Stimulated activated CD4-positive, alpha-beta T cell treated with anti-CD3 and anti-CD28 coated beads, Interleukin-1b, Interleukin-23, amount 100 ng/mL, for 1 hour (primary cell): ENCODE measurements at places on chromosomes 7 and 10.

DNA sequence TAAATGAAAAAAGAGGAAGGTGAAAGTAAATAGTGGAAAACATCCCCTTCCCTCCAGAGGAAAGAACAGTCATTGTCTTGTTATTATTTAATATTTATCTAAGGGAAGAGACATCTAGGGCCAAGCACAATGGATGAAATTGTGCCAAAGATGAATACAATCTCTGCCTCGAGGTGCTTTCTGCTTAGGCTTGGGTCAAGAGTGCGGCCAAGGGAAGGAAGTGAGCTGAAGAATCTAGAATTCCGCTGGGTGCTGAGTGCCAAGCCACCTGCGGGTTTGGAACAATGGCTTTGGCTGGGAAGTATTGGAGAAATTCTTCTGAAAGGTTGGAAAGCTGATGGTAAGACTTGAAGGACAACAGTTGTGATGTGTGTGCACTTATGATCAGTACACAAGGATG, 531.3 kb upstream of the FZD8 start:
- no peak for DNase-seq

- DNase-seq = no peak
These were observed 198.6 kb downstream of the TRIL start for GRCh38 chr7:28759475-28759971.

DNA sequence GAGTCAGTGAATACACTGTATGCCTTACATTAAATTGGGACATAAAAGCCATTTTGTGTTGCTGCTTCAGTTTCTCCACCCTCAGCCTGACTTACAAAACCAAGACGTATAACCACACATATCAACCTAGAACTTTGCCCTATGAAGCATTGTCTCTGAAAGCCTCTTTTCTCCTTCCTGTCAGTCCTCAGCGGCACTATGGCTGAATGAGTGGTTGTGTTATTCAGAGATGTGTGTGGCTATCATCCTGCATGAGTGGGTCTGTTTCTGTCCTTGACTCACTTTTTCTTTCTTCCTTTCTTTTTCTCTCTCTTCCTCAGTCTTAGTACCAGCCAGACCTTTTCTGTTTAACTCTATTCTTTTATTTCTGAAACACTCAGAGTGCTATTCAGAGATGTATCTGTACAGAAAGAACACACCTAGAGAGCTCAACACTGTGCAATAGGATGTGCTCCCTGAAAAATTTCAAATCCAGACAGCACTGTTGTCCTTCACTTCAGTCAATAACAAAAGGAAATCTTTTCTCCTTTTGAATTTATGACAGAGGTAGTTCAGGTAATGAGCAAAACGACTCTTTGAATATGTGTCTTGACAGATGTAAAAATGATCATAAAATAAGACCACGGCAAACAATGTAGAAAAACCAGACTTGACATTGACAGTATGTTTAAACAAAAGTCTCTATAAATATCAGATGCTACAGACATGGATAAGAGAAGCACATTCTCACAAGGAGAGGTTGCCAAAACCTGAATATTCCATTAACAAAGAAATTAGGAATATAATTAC, 163.3 kb upstream of the FEZF1 start:
- DNase-seq = no peak

DNA sequence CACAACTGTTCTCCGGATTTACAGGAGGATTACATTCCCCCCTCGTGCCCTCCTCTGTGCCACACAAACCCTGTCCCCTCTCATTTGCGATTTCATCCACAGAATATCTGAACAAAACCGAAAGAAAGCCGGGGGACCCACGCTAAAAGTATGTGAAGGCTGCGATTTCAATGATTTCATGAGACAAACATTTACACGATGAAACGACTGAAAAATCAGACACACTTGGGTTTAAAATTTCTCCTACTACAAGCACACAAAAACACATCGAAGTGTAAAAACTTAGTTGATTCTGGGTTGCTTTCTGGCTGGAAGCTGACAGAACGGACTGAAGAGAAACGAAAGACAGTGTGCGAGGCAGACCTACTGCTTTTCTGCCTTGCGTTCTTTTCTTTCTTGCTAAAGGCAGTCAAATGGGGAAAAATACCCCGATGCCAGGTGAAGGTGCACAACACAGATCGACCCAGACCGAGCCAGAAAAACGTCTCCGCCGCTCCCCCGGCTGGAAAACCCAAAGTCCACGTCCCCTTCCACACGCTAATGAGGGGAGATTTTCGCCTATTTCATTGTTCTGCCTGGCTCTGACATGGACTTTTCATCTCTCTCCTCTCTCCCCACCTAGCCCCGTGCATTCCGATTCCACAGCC, 1.2 kb downstream of the HIPK2 start:
- DNase-seq = no peak

- DNase-seq = no peak
These were observed 99.6 kb upstream of the DIP2C start for GRCh38 chr10:788796-789748.

DNA sequence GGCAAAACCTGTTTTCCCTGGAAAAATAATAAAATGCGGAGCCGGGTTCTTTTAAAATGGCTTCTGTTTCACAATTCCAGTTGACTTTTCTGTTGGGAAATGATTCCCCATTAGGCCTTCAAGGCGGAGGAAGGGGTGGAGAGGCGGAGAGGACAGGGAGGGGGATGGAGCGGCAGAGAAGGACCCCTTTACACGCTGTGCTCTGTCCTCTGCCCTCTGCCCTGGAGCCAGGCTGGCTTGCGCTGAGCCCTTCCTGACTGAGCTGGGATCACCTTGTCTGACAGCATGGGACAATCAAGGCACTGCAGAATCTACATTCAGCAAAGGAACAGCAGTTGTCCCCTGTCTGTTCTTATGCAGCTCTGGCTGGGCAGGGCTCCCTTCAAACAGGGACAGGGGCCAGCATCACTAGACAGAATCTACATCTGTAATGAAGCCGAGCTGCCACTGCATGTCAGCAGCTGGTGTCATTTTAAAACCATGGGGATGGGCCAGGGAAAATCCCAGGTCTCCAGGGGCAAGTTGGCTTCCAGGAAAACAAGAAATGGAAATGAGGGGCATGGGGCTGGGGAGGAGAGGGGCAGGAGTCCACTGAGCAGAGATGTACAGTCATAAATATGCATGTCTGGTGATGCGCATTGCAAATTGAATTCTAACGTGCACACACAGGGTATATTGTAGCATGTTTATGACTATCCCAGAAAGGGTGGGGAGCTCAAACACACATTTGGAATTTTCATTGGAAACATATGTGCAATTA, 120.0 kb downstream of the MKX start:
- DNase-seq = no peak

DNA sequence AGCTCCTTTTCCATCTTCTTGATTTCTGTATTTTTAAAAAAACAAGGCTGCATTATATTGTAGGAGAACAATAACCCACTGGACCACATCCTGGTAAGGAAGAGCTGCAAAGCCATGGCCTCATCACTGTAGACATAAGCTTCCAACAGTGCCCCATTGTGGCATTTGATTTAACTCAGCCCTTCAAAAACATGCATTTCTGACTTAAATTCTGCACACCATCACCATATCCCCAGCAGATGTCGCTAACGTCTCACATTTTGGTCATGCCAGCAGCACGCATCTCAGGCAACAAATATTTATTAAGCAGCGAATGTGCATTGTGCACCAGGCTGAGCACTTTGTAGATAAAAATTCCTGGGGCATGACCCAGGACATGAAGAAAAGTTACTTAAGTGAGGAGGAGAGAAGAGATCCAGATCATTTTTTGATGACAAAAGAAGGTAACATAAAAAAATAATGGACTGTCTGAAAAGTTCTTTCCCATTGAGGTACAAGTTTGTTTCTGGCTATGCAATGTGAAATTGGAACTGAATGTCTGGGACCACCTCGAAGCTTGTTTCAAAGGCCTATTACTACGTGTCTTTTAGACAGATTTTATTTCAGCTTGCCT, 164.6 kb upstream of the CDCA7L start:
- peak; percentile 32 for DNase-seq

DNA sequence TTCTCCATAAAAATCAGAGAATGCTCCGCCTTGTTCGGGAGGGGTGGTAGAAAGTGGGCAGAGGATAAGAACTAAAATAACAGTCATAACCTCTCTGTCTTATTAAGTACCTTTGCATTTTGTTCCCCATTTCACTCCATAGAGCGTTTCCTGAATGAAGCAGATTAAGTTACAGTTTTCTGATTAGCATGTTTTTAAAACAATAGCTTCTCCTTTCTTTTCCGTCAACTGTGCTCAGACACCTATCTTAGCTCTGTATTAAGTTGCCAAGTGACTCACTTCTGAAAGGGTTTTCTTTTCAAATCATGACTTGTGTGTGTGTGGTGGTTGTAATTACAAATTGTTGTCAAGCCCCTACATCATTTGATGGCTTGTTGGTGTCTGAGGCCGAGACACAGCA, 1.4 kb downstream of the HABP2 start:
- no peak for DNase-seq

- DNase-seq = no peak
These were observed 12.1 kb downstream of the KBTBD2 start for GRCh38 chr7:32879460-32879859.

- DNase-seq = no peak
These were observed 243.9 kb upstream of the NPY start for GRCh38 chr7:24039991-24040624.

DNA sequence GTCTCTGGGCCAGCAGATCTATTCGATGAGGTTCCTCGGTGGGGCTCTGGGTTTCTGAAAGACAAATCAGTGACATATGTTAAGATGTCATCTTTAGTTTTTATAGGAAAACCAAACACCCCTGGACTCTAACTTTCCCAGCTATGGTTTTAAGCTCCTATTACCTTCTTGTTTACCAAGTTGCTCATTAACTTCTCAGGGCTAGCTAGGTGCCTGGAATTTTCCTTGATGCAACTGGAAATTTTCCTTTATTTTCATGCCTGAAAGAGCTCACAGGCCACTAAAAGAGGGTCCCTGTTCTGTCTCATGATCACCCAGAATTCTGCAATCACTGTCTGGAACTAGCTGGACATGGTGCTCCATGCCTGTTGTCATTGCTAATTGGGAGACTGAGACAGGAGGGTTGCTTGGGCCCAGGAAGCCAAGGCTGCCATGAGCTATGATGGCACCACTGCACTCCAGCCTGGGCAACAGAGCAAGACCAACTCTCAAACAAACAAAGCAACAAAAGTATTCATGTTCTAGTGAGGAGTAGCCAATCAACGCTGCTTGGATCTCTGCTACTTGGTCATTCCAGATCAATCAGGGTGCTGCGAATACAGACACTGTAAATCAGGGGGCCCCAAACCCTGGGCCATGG, 1173.5 kb upstream of the AUTS2 start:
- no peak for DNase-seq

DNA sequence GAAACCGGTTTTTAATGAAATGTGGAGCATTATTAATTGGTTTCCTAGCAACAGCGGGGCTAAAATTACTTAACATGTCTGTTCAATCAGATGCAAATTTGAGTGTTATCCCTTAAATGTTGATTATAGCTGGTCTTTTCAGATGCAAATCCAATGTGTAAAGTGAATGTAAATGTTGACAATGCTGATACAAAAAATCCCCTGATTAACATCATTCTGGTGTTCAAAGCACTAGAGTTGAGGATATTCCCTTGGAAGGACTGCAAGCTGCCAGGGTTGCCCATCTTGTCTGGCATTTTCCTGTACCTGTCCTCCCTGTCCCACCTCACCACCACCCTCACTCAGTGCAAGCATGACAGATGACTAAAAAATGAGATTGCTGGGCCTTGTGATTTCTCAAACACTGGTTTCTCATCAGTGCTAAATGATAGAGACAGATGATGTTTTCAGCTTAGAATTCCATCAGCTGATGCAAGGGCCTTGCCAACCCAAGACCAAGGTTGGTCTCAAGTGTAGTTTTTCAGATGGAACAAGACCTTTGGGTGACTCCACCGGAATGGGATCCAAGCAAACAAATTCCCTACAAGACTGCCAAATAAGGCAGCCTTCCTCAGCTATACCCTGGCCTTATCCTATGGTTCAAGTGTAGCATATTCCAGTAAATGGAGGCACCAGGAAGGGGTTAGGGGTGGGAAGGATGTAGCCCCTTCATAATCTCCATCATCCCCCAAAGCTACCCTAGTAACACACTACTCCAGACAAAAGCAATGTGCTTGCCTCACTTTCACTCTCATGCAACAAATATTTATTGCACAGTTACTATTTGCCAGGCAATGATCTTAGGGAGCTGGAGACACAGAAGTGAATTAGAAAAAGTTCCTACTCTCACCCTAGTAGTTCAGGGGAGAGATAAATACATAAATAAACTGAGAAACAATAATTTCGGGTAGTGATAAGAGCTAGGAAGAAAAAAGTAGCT, 54.9 kb downstream of the JAZF1 start:
- no peak for DNase-seq

- DNase-seq = no peak
These were observed 473.6 kb downstream of the PARD3 start for GRCh38 chr10:34341473-34341872.
